ENCODE measurements at places on chromosomes 2 and 18.

GRCh38 chr18:21672521-21673267 is 31.9 kb downstream of the ABHD3 start:
- no peak for DNase-seq

GRCh38 chr2:226185616-226186211 is 613.9 kb downstream of the IRS1 start:
- DNase-seq = no peak

- DNase-seq = no peak
Measured at GRCh38 chr2:107817378-107817777, 9.3 kb upstream of the RGPD4 start.

- DNase-seq = no peak
Measured at GRCh38 chr2:46283693-46284092, 13.5 kb upstream of the EPAS1 start.

- no peak for DNase-seq
Measured at GRCh38 chr2:26925100-26925791, 45.2 kb upstream of the MAPRE3 start.

GRCh38 chr2:69735686-69736085 is 6.2 kb upstream of the ANXA4 start:
- DNase-seq = no peak

- no peak for DNase-seq
Measured at GRCh38 chr18:74387383-74387782, 69.7 kb downstream of the DIPK1C start.

GRCh38 chr2:181566334-181567032 is 90.4 kb downstream of the CERKL start:
- DNase-seq = no peak

DNA sequence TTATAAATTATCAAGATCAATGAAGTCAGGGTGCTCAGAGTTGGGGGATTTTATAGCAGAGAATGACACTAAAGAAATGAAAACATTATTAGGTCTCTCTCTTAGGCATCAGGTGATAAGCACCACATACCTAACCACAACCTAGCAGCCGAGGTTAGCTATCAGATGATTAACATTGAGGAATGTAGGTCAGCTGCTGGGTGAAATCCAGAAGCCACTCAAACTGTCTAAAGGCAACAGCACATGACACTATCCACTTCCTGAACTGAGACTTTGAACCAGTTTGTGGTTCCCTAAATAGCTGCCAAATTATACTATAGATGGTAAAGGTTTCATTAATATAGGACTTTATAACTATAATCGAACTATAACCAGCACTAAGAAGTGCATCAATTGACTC is 4.7 kb downstream of the EPG5 start:
- peak; percentile 76 for DNase-seq

Measured in T-helper 2 cell (primary cell).